Muscle of arm (tissue), 14 donors: ENCODE measurements at places on chromosomes 3 and 15.

GRCh38 chr3:154180836-154181691 lies 59.9 kb downstream of the ARHGEF26 start:
- no peak for DNase-seq

- DNase-seq = no peak
Measured at GRCh38 chr15:29695489-29696167, 126.6 kb downstream of the TJP1 start.

DNA sequence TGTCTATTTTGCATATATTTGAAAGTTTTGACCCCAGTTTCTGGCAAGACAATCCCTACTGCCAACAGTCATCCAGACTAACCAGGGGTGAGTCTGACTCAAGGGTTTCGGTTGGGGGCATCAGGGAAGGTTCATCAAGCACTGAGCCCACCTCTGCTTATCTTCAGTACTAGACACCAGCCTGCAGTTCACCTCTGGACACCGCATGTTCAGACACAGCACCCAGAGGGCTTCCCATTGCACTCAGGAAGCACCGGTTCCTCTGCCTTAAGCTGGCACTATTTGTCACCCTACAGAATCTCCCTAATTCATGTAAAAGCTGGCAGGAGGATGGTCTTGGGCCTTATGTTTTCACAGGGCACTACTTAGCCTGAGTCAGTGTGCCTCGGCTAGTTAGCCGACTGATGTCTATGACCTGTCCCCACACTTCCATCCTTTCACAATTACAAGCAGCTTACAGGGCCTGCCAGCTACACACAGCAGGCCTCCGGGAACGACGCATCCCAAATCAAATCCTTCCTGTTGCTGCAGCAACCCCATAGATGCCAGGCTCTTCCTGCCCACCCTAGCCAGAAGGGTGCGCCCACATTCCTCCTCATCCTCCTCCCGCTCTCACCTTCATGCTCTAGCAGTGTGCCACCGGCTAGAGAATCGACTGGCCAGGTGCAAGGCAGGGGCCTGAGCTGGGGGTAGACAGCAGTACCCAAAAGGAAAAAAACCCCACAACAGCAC lies 52.5 kb downstream of the SH3BP5 start:
- DNase-seq = no peak

DNA sequence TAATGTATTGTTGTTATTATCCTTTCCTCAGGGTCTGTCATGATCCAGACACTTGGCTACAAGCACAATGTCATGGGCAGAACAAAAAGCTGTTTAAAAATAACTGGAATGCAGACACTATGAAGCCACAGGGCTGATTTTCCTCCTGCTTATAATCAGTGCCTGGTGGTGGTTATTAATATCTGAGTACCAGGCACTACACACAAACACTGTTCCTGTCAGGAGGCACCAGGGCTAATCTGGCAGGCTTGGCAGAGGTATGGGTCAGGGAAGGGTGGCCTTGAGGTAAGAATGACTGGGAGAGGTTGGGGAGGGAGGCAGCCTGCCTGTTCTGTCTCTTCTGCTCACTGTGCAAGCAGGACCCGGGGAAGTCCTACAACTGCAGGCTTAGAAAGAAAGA lies 67.2 kb downstream of the WDR76 start:
- no peak for DNase-seq

- no peak for DNase-seq
Measured at GRCh38 chr15:71603379-71603778, 207.0 kb upstream of the NR2E3 start.

DNA sequence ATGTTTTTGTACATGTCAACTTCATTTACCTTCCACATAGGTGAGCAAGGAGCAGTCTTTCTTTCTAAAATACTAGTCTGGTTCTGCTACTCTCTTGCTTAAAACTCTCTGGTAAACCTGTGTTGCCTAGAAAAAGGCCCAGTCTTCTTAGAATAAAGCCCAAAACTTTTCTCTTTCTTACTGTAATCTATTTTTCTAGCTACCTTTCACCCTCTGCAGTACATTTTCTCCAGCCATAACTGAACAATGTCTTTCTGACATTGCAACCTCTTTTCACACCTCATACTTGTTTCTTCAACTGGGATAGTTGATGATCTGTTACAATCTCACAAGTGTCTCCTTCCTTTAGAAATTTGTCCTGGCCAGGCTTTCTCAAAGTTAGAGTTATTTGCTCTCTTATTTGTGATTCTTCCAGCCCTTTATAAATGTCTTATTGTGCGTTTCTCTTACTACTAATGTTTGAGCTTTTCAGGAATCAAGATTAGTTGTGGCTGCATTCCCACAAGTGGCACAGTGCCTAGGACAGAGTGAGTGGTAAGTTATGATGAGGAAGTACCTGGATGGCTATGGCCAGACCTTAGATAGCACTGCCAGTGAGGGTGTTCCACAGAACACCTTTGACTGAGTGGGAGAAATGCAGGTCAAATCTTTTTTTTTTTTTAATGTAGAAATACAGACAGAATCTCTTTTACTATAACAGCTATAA lies 313.4 kb upstream of the SATB1 start:
- no peak for DNase-seq

GRCh38 chr3:132659000-132659364 lies 627 bp downstream of the ACAD11 start:
- no peak for DNase-seq

GRCh38 chr3:54932606-54933005 lies 4.7 kb upstream of the LRTM1 start:
- peak; percentile 48 for DNase-seq

DNA sequence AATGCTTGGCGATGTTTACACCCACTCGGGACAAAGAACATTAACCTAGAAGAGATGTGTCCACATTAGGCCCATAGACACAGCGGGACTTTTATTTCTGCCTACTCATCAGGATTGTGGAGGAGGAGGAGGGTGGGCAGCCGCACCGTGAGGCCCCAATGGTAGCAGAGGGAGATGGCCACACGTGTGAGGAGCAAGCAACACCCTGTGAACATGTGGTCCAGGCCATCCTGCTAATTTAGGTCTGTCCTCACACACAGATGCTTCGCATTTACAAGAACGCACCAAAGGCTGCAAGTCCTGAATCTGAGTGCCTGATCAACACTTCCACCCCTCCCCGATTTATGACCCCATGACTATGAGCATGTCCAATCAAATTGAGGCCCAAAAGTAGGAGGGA lies 560.0 kb downstream of the GABRG3 start:
- no peak for DNase-seq

GRCh38 chr15:49135911-49136310 lies 19.5 kb downstream of the COPS2 start:
- DNase-seq = no peak

DNA sequence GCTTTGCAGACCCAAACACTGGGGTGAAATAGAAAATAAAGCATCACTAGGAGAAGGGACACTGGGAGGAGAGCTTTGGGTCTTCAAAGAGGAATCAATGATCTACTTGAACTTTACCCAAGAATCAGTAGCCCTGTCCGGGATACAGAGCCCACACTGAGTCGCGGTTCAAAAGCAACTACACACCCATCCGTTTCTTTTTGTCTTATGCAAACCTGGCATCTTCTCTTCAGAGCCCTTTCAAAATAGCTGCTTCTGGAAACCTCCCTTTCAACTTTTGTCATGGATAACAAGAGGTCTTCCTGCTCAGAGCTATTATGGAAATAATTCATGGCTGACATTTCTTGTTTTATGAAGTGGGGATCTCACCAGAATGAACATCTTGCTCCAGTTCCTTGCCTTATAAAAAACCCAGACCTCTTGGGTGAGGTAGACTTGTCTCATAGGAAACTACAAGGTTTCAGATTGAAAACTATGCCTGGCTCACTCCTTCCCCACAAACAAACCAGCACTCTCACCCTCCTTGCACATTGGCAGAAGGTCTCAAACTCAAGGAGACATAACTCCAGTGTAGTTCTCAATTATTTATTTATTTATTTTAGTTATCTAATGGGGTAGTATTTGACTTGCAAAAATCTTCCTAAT lies 115.1 kb upstream of the ARHGEF3 start:
- no peak for DNase-seq

DNA sequence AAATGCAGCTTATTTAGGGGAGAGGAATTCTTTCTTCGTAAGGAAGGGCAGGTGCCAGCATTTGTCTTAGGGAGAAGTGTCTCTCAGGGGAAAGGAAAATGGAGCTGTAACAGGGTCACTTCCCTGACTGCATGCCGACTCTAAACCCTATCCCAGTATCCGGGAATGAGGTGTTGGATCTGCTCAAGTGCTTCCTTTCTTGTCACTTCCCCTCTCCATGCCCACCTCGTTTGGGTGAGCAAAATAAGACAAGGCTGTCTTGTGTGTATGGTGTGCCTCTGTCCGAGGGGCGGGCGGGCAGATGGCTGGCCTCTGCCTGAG lies 230.1 kb upstream of the TPM1 start:
- DNase-seq = no peak

- DNase-seq = no peak
Measured at GRCh38 chr3:42461762-42462161, 40.7 kb upstream of the VIPR1 start.

- DNase-seq = no peak
Measured at GRCh38 chr3:1288805-1289494, 196.1 kb downstream of the CNTN6 start.
